Renal pelvis (tissue), 12 donors: ENCODE measurements at places on chromosomes 7 and 10. TPM values are rescaled to one million over a fixed set of nuclear protein-coding genes. Genes with fewer than 3 reads are reported as not detected.

- DNase-seq: no peak
Observed at GRCh38 chr10:78532480-78533042, 498.9 kb downstream of the RPS24 start.

- DNase-seq: no peak
Observed at GRCh38 chr7:28855538-28856217, 102.5 kb downstream of the TRIL start.

GRCh38 chr10:59087486-59087885, 89.0 kb upstream of the PHYHIPL start:
- no peak for DNase-seq

DNA sequence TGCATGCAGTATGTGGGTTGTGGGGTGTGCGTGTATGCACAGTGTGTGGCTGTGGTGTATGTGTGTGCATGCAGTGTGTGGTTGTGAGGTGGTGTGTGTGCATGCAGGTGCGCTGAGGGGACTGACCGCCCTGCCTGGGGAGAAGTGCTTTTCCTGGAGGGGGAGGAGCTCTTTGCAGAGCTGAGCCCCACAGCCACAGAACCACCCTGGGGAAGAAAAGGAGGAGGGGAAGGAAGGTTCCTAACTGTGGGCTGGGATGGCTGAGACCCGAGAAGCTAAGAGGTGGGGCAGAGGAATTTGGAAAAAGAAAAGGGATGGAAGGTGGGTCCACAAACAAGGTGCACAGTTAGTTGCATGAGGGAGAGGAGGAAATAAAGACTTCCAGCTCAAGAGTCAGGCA, at the start of gene TRPV5:
TRPV5 (minus strand) TSS at position 123 of the 400 bp plus-strand sequence. CDS start 287 bp downstream, outside the sequence.
- DNase-seq: no peak

DNA sequence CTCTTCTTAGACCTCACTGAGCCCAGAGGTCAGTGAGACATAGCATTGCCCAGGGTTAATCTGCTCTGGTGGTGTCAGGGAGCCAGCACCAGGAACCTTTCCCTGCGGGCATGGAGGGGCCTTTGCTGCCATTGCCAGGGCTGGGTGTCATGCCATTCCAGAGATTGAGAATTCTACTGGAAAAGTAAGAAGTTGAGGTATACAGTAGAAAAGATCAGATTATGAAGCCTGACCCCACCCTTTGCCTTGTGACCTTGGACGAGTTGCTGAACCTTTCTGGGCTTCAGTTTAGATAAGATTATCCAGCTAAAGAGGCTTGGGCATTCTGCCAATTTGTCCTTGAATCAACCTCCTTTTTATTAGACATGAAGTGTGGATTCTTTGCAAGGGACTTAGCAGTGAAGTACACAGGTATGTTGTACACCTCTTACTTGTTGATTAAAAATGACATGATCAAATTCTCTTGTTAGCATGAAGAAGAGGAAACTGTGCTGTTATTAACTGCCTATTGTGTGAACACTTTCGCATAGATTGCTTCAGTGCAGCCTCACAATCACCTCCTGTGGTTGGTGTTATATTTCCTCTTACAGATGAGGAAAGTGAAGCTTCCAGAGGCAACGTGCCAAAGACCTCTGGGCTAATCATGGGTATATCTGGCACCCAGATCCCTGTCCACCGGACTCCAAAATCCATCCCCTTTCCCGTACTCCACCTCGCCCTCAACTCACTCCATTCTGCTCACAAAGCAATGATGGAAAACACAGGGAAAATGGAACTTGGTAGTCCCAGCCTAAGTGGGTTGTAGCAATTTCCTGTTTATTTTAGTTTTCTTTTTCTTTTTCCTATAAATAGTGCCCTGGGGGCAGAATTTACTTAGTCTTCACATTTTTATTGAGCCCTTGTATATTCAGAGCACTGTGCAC, 151.3 kb downstream of the CAMK1D start:
- no peak for DNase-seq

DNA sequence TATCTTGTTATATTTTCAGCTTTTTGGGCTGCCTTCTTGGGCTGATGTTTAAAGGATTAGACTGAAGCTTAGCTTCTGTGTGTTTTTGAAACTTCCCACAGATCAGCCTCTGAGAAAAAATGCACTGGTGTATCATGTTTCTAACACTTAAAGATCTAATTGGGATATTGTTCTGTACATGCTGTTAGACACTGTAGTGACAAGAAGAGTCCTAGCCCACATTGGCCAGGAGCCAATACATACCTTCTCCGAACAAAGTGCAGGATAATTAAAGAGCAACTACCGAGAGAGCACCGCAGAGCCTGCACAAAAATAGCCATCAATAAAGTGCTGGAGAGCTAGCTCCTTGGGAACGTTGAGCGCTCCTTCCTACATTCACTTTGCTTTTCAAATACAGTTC, 289.4 kb upstream of the SP8 start:
- peak; percentile 44 for DNase-seq

DNA sequence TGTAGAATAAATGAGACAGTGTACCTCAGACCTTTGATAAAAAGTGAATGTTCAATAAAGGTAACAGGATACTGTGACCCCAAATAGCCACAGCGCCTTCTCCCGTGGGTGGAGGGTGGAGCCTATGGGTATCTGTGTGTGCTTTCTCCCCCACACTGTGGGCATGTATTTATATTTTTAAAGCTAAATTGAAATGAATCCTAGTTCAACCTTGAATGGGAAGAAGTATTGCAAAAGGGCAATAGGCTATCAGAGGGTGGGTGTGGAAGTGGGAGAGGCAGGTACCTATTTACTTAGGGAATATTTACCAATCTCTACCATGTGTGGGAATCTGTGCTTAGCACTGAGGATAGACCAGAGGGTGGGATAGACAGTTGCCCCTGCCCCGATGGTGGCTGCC, 68.9 kb downstream of the PFKFB3 start:
- no peak for DNase-seq

GRCh38 chr7:158097453-158098124, 490.0 kb downstream of the PTPRN2 start:
- peak; percentile 17 for DNase-seq

DNA sequence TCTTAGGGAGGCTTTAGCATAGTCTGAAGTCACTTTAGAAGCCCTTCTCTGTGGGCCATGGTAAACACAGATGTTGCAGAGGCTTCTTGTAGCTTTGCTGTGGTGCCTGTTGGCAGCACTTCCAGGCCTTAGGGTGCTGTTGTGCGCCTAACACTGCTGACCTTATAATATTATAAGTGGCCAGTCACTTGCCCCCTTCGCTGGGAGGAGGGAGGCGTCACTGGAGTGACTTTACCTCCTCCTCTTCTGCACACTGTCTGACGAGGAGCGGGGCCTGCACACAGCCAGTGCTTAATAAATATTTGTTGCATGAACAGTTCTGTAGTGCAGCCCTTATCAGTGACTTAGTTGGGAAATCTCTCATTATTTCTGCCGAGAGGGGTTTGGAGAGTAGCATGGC, 63.3 kb downstream of the WDR37 start:
- DNase-seq: no peak

DNA sequence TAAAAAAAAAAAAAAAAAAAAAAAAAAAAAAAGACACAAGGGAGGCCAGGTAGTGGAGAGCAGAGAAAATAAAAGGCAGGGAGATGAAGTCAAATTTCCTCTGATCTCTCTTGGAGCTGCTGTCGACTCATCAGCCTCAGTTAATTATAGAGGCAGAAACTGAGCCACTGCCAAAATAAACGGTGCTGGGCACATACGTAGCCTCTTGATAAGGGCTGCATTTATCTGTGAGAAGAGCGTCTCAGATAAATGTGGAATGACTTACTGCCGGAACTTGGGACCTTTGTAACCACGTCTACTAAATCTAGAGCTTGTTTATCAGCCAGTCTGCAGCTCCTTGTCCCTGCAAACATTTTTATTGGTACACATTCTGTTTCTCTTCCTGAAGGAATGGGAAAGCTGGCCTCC, 162.3 kb downstream of the BAMBI start:
- DNase-seq: peak; percentile 64

DNA sequence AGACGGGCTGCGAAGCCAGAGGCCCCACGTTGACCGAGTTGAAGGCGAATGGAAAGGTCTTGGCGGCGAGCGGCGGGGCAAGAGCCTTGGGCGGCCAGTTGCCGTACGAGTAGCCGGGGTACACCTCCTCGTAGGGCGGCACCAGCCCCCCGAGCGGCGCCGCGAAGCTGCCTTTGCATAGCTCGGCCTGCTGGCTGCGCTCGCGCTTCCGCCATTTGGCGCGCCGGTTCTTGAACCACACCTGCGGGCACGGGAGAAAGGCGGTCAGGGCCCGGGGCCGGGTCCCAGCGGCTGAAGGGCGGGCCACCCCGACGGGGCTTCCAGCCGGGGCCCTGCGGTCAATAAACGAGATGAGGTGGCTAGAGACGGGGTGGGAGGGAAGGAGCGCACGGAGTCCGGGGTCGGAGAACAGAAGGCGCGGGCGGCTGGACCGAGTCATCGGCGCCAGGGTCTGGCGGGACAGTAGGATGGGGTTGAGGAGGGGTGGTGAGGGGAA, 4.8 kb downstream of the ELOVL3 start:
- DNase-seq: no peak

- no peak for DNase-seq
Observed at GRCh38 chr10:93299606-93300287, 182.4 kb downstream of the MYOF start.

Gene GRID2IP
- polyA plus RNA-seq: 0.63 TPM

Gene GPR15LG
- polyA plus RNA-seq: 0.43 TPM

Gene CDHR1
- 0.65 TPM for polyA plus RNA-seq

Gene SHTN1
- 19.1 TPM for polyA plus RNA-seq
